ENCODE measurements at places on chromosomes 6 and 20. TPM values are rescaled to one million over a fixed set of nuclear protein-coding genes. Genes with fewer than 3 reads are reported as not detected.

GRCh38 chr20:986733-987355, 15.3 kb downstream of the RSPO4 start:
- no peak overlapping the region for H3K4me3 ChIP-seq
- H3K4me1 ChIP-seq = no peaks in the 10 kb centered on the region
- H3K27ac ChIP-seq = no peak overlapping the region
- no peaks in the 10 kb centered on the region for H3K36me3 ChIP-seq
- no peak for DNase-seq
- H3K27me3 ChIP-seq = peaks cover 33% of the 10 kb centered on the region

PAQR8 gene
- total RNA-seq = 30.2 TPM

C20orf202 gene
- total RNA-seq = 0.37 TPM

GTPBP2 gene
- 58.4 TPM for total RNA-seq

DNA sequence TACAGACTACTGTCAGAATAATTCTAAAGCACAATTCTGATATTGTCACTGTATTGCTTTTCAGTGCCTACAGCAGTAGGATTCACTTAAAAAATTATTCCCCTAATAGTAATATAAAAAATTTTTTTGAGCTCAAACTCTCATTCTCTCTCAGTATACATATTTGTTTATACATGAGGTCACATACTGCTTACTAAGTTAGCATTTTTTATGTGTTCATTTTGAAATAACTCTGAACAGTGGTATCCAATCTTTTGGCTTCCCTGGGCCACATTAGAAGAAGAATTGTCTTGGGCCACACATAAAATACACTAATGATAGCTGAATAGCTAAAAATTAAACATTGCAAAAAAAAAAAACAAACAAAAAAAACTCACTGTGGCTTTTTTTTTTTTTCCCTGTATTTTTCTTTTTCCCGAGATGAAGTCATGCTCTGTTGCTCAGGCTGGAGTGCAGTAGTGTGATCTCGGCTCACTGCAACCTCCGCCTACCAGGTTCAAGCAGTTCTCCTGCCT, 38.6 kb downstream of the ASXL1 start:
- no peak for DNase-seq
- no peaks in the 10 kb centered on the region for H3K27me3 ChIP-seq
- H3K36me3 ChIP-seq = peaks cover 11% of the 10 kb centered on the region
- no peak overlapping the region for H3K4me3 ChIP-seq
- no peak overlapping the region for H3K27ac ChIP-seq

RUNX2 gene
- total RNA-seq = 18.7 TPM

DNA sequence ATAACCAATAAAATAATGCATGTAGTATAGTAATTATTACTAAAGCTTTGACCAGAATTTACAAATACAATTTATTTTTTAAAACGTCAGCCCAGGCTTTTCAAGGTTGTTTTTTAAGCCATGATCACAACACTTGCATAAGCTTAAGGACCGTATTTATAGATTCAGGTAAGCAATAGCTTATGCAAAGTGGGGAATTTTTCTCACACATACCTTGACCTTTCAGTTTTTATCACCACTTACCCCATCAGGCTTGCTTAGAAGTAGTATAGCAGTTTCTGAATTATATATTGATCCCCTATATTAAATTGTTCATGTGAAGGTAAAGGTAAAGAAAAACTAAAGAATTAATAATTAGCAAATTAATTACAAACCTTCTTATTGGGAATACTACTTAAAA, 232.3 kb upstream of the FKBP1C start:
- H3K36me3 ChIP-seq = no peaks in the 10 kb centered on the region
- H3K4me3 ChIP-seq = no peak overlapping the region
- no peaks in the 10 kb centered on the region for H3K4me1 ChIP-seq
- no peak overlapping the region for H3K27ac ChIP-seq
- DNase-seq = no peak

DPPA5 gene
- not detected for total RNA-seq

GRCh38 chr20:36461600-36462439, 79.5 kb upstream of the MYL9 start:
- H3K27ac ChIP-seq = peak overlapping the region; percentile 59
- H3K4me1 ChIP-seq = peaks cover 35% of the 10 kb centered on the region

GRCh38 chr20:13029687-13030375, 21.1 kb downstream of the SPTLC3 start:
- H3K4me1 ChIP-seq = no peaks in the 10 kb centered on the region
- H3K4me3 ChIP-seq = no peak overlapping the region
- no peak for DNase-seq

- H3K27me3 ChIP-seq = no peaks in the 10 kb centered on the region
- H3K4me3 ChIP-seq = no peak overlapping the region
- peaks cover 6% of the 10 kb centered on the region for H3K4me1 ChIP-seq
- no peak for DNase-seq
- H3K36me3 ChIP-seq = no peaks in the 10 kb centered on the region
- no peak overlapping the region for H3K27ac ChIP-seq
Observed at GRCh38 chr6:25447570-25447929, 168.4 kb downstream of the CARMIL1 start.

GSTA4 gene
- 0.54 TPM for total RNA-seq

DNA sequence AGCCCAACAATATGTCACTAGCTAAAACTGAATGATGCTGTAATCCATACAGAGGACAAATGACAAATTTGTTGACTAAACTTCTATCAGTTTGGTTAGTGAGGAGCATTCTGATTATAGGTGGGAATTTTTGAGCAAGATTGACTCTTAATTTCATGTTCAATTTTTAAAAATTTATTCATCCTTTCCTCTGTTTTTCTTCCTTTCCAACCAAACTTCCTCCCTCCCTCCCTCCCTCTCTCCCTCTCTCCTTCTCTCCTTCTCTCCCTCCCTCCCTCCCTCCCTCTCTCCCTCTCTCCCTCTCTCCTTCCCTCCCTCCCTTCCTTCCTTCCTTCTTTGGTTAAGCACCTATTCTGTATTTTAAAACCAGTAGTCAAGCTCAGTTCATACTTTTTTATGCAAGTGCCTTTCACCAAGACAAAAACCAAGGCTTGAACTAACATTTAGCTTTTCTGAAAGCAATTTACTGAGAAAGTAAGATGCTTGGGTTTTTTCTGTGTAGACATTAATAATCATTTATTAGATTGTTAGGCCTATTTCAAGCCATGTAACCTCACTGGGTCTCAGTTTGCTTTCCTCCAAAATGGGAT, 112.3 kb downstream of the TSHZ2 start:
- H3K36me3 ChIP-seq = no peaks in the 10 kb centered on the region
- H3K4me3 ChIP-seq = no peak overlapping the region
- H3K27ac ChIP-seq = no peak overlapping the region

- no peaks in the 10 kb centered on the region for H3K36me3 ChIP-seq
- no peak for DNase-seq
- H3K4me1 ChIP-seq = no peaks in the 10 kb centered on the region
- H3K27ac ChIP-seq = no peak overlapping the region
- H3K27me3 ChIP-seq = no peaks in the 10 kb centered on the region
Observed at GRCh38 chr20:6228302-6228843, 105.5 kb upstream of the FERMT1 start.

GRCh38 chr6:21610341-21610740, 16.8 kb downstream of the SOX4 start:
- H3K27me3 ChIP-seq = no peaks in the 10 kb centered on the region
- DNase-seq = no peak
- no peaks in the 10 kb centered on the region for H3K36me3 ChIP-seq
- no peaks in the 10 kb centered on the region for H3K4me1 ChIP-seq

- no peaks in the 10 kb centered on the region for H3K27me3 ChIP-seq
- no peak overlapping the region for H3K4me3 ChIP-seq
- no peak overlapping the region for H3K27ac ChIP-seq
- no peak for DNase-seq
- H3K4me1 ChIP-seq = no peaks in the 10 kb centered on the region
- no peaks in the 10 kb centered on the region for H3K36me3 ChIP-seq
Observed at GRCh38 chr6:89284963-89285735, 29.9 kb downstream of the GABRR2 start.

- H3K27me3 ChIP-seq = no peaks in the 10 kb centered on the region
- no peak overlapping the region for H3K27ac ChIP-seq
- no peak for DNase-seq
Observed at GRCh38 chr6:164692772-164693510, 616.5 kb downstream of the C6orf118 start.

ARID1B gene
- total RNA-seq = 103 TPM

Data from T-cell (primary cell).